ENCODE measurements at places on chromosomes 12 and 14.
A peak's percentile ranks its signal among the peaks of the same experiment; 100 is the strongest.

GRCh38 chr12:102960766-102961465 lies 3.4 kb downstream of the ASCL1 start:
- no peak for DNase-seq

- DNase-seq: no peak
These were observed 653.5 kb downstream of the FSCB start for GRCh38 chr14:43853541-43853940.

DNA sequence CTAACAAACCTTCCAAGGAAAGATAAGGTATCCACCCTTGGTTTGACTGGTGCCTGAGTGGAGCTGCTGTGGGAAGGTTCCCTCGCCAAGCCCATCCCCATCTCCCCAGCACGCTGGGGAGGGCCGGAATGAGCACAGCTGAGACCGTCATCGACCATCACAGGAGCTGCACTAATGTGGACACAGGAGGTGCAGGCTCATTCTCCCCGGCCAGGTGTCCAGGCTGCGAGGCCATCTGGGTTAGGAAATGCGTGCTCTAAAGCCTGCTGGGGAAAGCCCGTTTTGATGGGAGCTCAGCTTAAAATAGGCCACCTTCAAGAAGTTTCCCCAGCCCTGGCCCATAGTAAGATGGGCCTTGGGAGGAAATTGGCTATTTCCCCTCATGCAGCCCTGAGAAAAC lies 35.2 kb upstream of the FOXN3 start:
- DNase-seq: no peak

- peak; percentile 32 for DNase-seq
These were observed 13.7 kb upstream of the TMEM106C start for GRCh38 chr12:47949441-47950341.

DNA sequence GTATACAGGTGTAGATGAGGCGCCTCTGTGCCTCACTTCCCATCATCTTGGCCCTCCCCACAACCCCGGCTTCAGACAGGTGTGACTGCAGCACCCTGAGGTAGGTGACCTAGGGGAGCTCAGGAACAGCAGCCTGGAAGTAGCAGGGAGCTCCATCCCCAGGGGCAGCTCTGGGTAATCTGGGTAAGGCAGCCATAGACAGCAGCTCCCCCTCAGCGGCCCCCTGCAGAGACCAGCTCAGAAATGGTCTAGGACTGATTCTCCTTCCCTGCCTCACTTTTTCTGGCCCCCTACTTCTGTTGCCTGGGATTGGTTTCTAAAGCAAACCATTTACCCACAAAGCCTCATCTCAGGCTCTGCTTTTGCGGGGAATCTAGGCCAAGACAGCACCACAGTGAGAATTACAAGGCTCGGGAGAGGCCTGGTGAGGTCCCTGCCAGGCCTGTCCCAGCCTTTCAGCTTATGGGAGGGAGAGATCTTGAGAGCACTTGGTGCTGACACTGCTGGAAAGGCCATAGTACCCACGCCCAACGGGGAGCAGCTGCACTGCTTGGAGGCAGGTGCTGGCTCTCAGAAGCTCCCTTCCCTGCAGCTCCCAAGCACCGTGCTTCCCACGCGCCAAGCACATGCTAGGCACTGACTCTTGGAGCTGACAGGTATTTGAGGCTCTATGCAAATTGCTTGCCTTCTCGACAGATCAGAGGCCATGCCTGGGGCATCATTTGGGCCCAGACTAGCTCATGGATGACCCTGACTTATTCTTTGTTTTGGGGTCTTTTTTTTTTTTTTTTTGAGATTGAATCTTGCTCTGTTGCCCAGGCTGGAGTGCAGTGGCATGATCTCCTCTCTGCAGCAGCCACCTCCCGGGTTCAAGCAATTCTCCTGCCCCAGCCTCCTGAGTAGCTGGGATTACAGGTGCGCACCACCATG lies 45.1 kb upstream of the TRAF3 start:
- DNase-seq: no peak

GRCh38 chr12:65694130-65694529 lies 130.2 kb upstream of the HMGA2 start:
- no peak for DNase-seq

DNA sequence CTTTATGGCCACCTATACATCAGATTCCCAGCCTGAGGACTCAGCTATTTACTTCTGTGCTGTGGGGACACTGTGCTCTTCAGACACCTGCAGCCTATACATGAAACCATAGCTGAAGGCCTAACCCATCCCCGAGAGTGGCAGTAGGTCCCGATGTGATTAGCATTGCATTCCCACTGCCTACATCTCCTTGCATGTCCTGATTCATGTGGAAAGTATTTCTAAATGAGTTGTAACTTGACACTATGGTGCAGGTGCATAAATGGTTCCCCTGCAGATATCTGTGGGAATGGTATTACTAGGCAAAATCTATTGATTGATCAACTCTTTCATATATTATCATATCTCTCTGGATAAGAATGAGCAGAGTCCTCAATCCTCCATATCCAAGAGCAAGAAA lies 433.5 kb downstream of the DAD1 start:
- no peak for DNase-seq

DNA sequence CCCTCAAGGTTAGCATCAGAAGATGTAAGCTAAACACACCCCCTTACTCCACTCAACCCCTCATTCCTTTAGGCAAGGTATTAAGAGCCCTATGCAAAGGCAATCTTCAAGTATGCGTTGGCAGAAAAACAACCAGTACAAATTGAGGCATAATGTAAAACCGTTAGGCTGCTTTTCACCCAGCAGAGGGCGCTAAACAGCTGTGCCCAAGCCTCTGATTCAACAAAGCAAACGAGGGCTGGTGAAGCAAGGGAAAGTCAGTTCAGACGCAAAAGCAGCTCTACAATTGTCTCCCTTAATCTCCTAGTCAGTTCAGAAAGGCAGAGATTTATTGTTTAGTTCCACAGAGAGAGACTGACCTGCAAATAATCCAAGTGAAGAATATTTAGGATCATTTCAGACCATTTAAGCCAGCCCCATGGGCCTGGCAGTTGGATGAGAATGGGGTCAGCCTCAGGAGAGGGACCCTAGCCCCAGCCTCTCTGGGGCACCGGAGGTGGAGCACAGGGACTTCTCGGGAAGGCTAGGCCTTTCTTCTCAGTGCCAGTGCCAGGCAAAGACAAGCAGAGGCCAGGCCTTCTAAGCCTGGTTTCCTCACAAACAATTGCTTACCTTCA lies 23.5 kb downstream of the DCAF5 start:
- peak; percentile 32 for DNase-seq

DNA sequence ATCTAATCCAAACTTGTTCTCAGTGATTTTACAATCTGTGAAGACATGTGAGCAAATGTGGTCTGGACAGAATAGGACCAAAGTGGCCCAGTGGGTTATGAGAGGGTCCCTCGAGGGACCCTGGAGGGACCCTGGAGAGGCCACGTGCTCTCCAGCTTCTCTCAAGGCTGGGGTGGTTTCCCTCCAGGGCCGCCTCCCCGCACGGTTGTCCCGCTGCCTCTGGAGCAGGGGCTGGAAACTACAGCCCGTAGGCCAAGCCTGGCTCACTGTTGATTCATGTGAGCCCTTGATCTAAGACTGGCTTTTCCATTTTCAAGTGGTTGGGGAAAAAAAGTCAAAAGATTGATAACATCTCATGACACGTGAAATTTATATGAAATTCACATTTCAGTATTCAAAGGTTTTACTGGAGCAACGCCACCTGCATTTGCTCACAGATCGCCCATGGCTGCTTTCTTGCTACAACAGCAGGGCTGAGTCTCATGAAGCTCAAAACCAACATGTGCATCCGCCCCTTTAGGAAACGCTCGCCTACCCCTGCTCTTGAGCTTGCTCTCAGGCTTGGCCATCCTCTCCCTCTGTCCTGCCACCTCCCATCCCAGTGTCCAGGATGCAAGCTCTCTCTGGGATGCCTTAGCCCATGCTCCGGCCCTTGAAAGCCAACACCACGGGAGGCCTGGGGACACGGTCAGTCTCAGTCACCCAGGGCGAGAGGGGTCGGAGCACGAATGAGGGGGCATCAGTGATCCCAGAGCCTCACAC lies 12.1 kb upstream of the LRTM2 start:
- no peak for DNase-seq

DNA sequence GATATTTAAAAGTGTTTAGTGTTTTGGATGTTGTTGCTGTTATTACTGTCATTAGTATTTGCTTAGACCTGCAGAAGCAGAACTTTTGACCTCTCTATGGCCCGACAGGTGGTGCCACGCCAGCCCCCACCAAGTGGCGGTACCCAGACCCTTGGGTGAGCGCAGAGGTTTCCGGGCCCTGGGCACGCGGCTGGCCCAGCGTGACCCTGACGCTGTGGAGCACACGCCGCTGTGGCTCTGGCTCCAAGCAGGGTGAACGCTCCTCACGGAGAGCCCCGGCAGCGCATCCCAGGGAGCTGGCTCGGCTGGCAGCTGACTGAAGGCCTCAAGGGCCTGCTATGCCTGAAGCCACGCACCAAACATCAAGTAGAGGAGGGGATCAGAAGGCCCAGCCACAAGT lies 22.6 kb downstream of the SLC25A47 start:
- no peak for DNase-seq

DNA sequence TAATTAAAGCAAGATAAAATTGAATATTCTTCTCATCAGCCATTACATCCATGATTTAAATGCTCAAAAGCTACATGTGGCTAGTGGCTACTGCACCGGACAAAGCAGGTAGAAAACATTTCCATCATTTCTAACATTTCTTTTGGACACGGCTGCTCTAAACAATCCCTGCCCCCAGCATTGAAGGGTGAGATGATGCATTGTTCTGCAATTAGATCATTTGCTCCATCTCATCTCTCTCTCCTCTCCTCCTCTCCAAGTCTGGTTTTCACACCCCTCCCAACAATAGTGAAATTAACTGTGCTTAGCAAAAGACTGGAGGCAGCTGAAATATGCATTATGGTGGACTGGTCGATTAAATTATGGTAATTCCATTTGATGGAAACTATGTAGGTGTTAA lies 288.5 kb downstream of the KSR2 start:
- no peak for DNase-seq

- DNase-seq: no peak
These were observed 98.8 kb downstream of the B4GALNT3 start for GRCh38 chr12:558580-558979.

DNA sequence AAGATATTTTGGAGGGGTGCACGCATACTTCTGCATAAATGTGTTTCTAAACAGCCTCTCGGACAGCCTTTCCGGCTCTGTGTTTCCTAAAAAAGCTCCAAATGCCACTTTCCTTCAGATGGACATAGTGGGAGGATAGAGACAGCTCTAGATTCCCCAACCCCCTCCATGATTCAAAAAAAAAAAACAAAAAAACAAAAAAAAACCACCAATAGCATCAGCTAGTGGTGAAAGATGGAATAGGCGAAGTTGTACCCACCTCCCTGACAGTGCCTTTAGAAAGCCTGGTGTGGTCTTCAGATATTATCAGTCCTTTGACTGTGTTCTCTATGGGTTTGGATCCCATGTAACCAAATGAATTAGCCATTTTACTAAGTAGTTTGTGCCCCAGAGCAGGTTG lies 94.1 kb downstream of the PHETA1 start:
- no peak for DNase-seq

DNA sequence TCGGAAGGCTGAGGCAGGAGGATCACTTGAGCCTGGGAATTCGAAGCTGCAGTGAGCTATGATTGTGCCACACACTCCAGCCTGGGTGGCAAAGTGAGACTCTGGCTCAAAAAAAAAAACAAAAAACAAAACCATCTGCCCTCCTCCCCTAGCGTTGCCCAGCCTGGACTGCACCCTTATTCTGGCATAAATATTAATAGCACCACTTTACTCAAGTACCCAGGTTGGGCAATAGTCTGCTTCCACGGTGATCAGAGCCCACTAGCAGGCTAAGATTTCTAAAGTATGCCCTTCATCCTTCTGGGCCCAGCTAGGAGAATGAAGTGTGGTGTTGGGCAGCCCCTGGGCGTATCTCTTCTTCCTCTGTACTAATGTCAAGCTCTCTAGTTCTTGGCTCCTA lies 33.3 kb downstream of the KCTD10 start:
- DNase-seq: no peak

DNA sequence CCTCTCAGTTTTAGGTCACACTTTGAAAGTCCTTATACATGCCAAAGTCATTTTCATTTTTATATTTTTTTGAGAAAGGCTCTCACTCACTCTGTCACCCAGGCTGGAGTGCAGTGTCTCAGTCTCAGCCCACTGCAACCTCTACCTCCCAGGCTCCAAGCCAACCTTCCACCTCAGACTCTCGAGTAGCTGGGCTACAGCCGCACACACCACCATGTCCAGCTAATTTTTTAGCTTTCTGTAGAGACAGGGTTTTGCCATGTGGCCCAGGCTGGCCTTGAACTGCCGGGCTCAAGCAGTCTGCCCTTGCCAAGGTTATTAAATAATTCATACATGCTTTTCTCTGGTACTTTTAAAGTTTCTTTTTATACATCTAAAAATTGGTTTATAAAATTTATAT lies 166.0 kb downstream of the ERC1 start:
- DNase-seq: no peak

- DNase-seq: no peak
These were observed 76.2 kb upstream of the EVL start for GRCh38 chr14:99989032-99989431.
